ENCODE measurements at places on chromosomes 4 and X.

GRCh38 chrX:129786210-129786651, 6.5 kb downstream of the SASH3 start:
- no peak for DNase-seq

GRCh38 chr4:25842229-25842845, 20.5 kb downstream of the SEL1L3 start:
- no peak for DNase-seq

GRCh38 chrX:111352424-111352823, 59.6 kb downstream of the DCX start:
- DNase-seq: no peak

- DNase-seq: peak; percentile 42
These were observed 73.6 kb upstream of the RBMX start for GRCh38 chrX:136953867-136954787.

DNA sequence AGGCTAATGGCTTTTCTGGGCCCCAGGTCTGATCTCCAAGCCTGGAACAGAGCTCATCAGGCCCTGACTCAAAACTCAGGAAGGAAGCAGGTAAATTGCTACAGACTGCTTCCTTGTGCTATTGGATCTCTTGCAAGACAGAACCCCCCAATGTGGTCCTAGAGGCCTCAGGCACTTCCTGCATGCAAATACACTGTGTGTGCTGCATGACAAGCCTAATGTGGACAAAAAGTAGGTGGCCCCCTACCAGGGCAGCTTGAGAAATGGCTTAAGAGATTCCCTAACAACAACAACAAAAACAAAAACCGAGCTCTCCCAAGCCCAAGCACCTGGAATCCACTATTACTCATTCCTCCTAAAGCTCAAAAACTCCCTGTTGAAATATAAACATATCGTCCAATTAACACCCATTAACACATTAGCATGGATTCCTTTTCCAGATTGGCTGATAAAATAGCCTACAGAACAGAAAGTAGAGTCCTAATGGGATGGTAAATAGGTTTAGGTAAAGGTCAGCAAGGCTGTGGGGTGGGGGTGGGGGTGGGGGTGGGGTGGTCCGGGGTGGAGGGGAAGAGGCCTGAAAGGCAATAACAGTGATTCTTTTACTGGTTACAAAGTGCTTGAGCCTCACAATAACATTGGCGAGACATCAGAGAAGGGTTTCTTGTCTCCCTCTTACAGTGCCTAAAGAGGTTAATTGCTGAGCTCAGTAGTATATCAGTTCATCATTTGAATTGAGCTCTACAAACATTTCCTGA, 24.1 kb upstream of the FGF16 start:
- no peak for DNase-seq

- no peak for DNase-seq
These were observed 12.8 kb downstream of the HOPX start for GRCh38 chr4:56668267-56668666.

GRCh38 chr4:184988611-184989010, 29.7 kb upstream of the HELT start:
- no peak for DNase-seq

- peak; percentile 34 for DNase-seq
These were observed 38.2 kb upstream of the OCIAD2 start for GRCh38 chr4:48944756-48945241.

GRCh38 chr4:169039251-169039954, 29.3 kb upstream of the CBR4 start:
- DNase-seq: no peak

- DNase-seq: no peak
These were observed 704 bp downstream of the FAM3A start for GRCh38 chrX:154515090-154515965.

GRCh38 chr4:37455301-37456131, 211.0 kb downstream of the NWD2 start:
- DNase-seq: no peak

GRCh38 chr4:139030614-139031235, 15.1 kb downstream of the NOCT start:
- DNase-seq: peak; percentile 39

DNA sequence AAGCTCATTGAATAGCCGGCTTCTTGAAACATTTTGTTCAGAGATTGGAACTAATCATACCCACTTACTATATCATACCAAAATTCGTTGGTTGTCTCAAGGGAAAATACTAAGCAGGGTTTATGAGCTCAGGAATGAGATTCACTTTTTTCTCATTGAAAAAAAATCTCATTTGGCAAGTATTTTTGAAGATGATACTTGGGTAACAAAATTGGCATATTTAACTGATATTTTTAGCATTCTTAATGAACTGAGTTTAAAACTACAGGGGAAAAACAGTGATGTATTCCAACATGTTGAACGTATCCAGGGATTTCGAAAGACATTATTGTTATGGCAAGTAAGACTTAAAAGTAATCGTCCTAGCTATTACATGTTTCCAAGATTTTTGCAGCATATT, 6.4 kb downstream of the FAM200B start:
- no peak for DNase-seq

GRCh38 chrX:37958525-37959211, 47.7 kb upstream of the SYTL5 start:
- no peak for DNase-seq

DNA sequence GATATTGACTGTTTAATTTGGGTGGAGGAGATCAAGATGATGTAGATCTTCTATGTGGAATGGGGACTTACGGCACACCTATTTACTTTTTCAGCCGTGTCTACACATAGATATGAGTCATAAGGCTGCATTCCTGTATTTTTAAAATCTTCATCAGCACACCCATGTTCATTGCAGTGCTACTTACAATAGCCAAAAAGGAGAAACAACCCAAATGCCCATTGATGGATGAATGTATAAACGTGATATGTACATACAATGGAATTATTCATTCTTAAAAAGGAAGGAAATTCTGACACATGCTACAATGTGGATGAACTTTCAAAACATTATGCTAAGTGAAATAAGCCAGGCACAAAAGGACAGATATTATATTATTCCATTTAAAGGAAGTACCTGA, 98.6 kb downstream of the AASDH start:
- DNase-seq: no peak

DNA sequence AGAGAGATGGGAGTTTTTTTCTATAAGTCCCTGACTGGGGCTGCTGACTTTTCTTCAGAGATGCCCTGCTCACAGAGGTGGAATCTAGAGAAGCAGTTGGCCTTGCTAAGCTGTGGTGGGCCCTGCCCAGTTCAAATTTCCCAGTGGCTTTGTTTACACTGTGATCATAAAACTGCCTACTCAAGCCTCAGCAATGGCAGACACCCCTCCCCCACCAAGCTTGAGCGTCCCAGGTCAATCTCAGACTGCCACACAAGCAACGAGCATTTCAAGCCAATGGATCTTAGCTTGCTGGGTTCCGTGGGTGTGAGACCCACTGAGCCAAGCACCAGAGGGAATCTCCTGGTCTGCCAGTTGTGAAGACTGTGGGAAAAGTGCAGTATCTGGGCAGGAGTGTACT, 199.8 kb upstream of the WDFY3 start:
- DNase-seq: no peak

- no peak for DNase-seq
These were observed 32.9 kb downstream of the TMEM150C start for GRCh38 chr4:82528868-82529267.

DNA sequence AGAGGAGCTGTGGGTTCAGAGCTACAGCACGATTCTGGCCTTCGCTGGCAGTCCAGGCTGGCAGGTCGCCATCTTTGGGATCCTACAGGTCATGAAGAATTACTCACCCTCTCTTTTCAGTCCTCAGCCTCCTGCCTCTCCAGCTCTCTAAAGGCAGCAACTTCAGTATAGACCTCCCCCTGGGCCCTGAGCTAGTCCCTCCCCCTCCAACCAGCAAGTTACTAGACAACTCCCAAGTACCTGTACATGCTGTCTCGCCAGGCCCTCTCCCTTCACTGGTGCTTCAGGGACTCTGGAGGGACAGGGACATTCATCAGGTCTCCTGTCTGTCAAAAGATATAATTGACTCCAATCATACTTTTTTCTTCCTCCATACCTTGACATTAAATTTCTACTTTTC, at the start of gene GPR119:
Gene GPR119 (minus strand): TSS at position 155 of the 400 bp plus-strand sequence. CDS start 227 bp downstream, outside the sequence.
- DNase-seq: no peak

DNA sequence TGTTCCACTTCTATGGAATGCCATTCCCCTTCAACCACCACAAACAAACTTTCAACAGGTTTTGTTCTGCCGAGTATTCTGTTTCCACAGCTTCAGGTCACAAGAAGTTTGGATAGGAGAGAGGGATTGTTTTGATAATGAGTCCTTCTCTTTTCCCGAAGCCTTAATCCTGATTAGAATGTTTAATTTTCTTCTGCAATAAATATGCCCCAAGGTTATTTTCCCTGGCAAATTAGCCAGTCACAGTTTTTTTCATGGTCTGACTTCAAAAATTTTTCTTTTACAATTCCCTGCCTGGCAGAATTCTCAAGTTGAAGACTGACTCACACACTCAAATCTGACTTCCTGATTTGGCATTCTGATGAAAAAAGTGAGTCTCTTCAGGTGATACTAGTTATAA, 33.1 kb upstream of the EDNRA start:
- no peak for DNase-seq

DNA sequence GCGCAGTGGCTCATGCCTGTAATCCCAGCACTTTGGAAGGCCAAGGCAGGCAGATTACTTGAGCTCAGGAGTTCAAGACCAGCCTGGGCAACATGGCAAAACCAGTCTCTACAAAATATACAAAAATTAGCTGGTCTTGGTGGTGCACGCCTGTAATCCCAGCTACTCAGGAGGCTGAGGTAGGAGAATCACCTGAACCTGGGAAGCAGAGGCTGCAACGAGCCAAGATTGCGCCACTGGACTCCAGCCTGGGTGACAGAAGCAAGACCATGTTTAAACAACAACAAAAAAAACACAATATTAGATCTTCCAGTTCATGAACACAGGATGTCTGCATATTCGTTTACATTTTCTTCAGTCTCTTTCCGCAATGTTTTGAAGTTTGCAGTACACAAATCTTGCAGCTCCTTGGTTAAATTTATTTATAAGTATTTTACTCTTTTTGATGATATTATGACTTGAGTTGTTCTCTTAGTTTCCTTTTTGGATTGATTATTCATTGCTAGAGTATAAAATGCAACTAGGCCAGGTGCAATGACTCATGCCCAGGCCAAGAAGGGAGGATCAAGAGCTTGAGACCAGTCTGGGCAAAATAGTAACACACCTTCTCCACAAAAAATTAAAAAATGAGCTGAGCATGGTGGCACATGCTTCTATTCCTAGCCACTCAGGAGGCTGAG, 30.4 kb upstream of the ABCG2 start:
- DNase-seq: no peak

DNA sequence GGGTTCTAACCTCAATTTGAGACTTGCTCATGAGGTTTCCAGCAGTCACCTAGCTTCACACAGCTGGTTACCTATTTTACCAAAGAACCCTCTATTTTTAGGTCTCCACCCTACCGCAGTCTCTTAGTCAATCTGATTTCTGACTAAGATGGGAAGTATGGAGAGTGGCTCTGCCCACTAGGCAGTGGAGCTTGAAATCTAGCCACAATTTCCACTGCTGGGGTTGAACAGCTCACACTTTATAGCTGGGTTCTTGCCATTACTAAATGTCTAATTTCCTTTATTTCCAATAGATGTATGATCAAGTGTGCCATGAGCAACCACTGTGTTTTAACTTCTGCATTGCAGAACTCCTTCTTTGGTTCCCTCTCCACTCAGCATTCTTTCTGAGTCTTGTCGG, 43.1 kb downstream of the GASK1B start:
- DNase-seq: no peak

GRCh38 chr4:125520258-125520990, 205.7 kb downstream of the FAT4 start:
- DNase-seq: no peak

GRCh38 chr4:94363136-94363655, 20.6 kb upstream of the HPGDS start:
- DNase-seq: no peak

DNA sequence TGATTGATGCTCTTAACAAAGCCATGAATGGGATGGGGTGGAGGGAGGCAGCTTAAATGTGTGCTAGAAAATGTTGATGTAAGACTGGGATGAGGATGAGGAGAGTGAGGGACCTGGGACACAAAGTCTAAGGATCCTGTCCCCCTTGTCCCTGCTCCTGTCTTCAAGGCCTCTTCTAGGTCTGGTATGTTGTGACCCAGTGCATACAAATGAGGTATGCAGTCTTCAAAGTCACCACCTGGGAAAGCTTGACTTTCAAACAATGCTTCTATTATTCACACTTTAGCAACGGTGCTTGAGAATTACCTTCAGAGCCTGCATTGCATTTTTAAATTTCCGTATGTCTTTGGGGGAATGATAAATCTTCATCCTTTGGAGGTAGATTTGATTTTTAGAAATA, 88.4 kb upstream of the SLC34A2 start:
- no peak for DNase-seq

DNA sequence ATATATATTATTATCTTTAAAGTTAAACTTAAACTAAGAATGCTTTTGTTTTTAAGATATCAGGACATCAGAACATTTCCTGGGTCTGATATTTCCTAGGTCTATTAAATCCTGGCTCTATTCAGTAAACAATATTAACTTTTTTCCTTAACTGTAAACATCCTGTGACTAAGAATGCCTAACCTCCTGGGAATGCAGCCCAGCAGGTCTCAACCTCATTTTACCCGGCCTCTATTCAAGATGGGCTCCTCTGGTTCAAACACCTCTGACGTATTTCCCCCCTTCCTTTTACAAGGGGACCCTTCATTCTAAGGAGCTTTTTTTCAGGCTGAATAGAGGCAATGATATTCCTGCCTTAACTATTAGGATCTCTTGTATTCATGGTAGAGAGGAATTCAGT, 35.8 kb upstream of the DYNLT3 start:
- DNase-seq: no peak

- no peak for DNase-seq
These were observed 61.7 kb downstream of the HAND2 start for GRCh38 chr4:173468314-173468713.

GRCh38 chr4:165355900-165356300, 22.9 kb upstream of the CPE start:
- no peak for DNase-seq

DNA sequence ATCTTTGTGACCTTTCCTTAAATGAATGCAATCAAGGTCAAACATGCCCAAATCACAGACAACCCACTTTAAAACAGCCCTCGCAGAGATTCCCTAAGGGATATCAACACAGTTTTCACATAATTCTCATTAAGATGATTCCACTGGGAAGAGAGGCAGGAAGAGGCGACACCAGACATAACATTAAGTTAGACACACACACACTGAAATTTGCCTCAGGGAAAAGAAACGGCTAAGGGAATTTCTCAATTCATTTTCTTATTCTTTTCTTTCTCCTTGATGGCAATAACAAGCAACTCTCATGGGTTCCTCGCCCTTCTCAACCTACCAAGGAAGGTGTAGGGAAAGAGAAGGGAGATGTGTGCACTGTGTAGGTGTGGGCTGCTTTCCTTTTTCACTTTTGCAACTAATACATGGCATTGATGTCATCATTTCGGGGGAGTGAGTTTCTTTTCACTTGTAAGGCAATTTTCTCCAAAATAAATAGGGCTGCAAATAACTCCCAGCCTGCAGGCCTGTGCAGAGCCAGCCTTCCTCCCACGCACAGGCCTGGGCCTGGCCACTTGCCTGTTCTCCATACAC, 41.4 kb downstream of the SOD3 start:
- no peak for DNase-seq

- DNase-seq: no peak
These were observed 98.4 kb downstream of the ZNF827 start for GRCh38 chr4:145840162-145840768.

- DNase-seq: no peak
These were observed 340.4 kb downstream of the RPA4 start for GRCh38 chrX:97224148-97224547.

All from activated T-cell treated with anti-CD3 and anti-CD28 coated beads for 48 hours (primary cell).